EH (cell line): ENCODE measurements at places on chromosomes 2 and 18.

GRCh38 chr2:223217373-223217772 is 165.4 kb downstream of the KCNE4 start:
- DNase-seq: no peak

- no peak for DNase-seq
Measured at GRCh38 chr2:157901325-157901724, 25.2 kb upstream of the ACVR1 start.

GRCh38 chr18:70086085-70086484 is 119.4 kb downstream of the RTTN start:
- no peak for DNase-seq

- no peak for DNase-seq
Measured at GRCh38 chr2:191634791-191635190, 43.1 kb upstream of the NABP1 start.

DNA sequence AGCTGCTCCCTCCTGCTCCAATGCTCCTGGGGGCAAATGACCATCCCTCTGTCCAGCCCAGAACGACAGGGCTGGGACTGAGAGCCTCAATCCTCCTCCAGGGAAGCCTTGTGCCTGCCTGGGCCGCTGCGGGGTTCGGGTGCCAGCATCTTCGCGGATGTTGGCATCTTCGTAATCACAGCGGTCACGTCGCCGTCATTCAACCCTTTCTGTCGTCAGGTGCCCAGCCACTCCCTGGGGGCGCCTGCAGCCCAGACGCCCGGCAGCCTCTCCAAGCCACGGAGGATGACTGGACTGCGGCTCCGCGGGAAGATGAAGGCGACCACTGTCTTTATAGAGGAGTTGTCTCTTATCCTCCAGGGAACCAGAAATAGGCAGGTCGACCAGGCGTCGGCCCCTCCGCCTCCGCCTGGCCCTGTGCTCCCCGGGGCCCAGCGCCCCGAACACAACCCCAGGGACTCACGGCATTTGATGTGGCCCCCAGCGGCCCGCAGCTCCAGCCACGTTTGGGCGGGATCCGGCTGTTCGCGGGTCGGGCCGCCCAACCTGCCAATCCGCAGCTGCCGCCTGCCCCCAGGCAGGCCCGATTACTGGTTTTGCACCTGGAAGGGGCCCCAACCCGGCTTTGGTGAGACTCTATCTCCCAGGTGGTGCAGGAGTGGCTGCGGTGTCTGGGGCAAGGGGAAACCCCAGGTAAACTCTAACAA is 113.9 kb downstream of the THNSL2 start:
- DNase-seq: no peak

GRCh38 chr2:60867848-60868247 is 13.5 kb upstream of the REL start:
- DNase-seq: no peak

DNA sequence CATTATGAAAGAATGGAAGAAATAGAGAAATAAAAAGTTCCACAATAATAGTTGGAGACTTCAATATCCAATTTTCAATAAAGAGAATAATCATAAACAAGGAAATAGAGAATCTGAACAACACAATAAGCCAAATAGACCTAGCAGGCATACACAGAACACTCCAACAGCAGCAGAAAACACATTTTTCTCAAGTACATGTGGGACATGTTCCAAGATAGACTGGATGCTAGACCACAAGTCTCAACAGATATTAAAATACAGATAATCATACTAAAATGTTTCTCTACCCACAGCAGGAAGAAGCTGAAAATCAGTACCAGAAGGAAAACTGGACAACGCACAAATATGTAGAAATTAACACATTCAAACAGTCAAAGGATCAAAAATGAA is 113.9 kb downstream of the USP34 start:
- DNase-seq: peak; percentile 61
